ENCODE measurements at places on chromosomes 5 and 9.

GRCh38 chr9:19085295-19085694, 17.4 kb downstream of the HAUS6 start:
- DNase-seq = peak; percentile 40

DNA sequence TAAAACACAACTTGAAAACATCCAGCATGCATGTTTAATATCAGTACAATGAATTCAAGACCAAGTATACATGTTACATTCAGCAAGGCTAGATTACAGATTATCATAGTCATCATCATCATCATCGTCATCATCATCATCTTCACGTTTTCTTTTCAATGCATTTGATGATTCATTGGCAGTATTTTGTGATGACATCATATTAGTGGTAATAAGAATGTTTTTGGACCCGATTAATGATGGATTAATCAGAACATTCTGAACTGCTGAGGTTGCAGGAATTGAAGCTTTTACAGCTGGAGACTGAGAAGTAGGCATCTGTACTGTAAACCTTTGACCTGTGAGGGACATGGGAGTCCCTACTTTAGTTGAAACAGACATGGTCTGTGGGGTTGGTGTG, 4.5 kb downstream of the AK6 start:
- DNase-seq = no peak

DNA sequence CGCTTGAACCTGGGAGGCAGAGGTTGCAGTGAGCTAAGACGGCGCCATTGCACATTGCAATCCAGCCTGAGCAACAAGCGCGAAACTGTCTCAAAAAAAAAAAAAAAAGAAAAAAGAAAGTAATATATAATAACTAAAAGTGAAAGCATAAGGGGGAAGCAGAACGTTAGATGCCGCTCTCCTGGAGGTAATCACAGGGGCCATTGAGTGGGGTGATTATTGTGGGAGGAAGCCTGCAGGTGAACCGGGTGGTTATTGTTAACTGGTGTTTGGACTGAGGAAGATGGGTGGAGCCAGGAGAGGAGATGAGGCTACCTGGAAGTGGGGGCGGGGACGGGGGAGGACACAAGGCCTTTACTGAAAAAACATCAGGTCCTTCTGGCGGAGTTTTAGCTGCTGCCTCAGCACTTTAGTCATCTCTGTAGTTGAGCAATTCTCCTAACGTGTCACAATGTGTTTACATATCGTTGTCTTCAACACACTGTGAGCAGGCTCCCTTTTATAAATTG, 5.3 kb upstream of the TJP2 start:
- DNase-seq = peak; percentile 84

GRCh38 chr9:83691492-83691891, 16.3 kb downstream of the UBQLN1 start:
- no peak for DNase-seq

GRCh38 chr5:41335596-41336181, 122.4 kb upstream of the C6 start:
- DNase-seq = no peak

DNA sequence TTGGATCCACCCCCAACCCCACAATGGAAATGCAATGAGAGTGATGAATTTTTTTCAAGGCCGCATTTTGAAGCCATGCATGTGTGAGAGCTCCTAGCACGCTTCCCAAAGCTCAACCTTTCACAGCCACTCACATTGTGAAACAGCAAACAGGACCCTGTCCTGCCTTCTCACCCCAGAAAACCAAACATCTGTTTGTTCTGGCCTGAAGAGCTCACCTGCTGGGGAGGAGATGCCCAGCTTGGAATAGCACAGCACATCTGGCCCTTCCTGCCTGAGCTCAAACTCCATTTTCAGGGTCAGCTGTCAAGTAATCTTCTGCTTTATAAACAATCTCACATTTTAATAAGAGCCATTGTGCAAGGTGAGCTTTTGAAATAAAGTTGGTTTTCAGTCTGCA, 54.8 kb downstream of the SAXO1 start:
- no peak for DNase-seq

DNA sequence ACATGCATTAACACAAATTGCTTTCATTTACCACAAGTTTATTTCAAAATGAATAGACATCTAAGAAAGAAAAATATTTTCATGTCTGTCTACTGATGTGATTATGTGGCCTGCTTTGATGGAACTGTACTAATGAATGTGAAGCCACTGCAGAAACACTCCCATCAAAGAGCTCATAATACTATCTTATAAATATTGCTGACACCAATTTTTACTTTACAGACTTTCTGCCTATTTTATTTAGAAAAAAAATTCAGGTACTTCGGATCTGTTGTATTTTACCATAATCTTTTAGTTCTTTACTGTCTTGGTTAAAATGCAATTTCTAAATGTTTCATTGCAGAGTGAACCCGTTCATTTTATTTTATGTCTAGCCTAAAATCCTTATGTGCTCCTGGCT, 281.9 kb downstream of the ICE1 start:
- DNase-seq = no peak

DNA sequence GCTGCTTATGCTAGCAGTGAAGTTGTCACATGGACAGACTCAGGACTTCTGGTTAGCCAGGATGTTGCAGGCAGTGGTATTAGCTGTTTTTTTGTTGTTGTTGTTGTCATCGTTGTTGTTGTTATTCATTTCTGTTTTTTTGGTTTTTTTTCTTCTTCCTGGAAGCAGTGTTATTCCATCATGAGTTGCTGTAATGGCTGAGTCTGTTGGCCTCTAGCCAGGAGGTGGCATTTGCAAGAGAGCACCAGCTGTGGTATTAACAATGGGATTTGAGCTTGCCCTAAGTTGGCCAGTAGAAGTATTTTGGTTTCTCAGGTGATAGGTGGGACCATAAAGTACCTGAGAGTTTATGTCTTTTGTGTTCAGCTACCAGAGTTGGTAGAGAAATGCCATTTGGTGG, 561.1 kb downstream of the KCTD16 start:
- no peak for DNase-seq

DNA sequence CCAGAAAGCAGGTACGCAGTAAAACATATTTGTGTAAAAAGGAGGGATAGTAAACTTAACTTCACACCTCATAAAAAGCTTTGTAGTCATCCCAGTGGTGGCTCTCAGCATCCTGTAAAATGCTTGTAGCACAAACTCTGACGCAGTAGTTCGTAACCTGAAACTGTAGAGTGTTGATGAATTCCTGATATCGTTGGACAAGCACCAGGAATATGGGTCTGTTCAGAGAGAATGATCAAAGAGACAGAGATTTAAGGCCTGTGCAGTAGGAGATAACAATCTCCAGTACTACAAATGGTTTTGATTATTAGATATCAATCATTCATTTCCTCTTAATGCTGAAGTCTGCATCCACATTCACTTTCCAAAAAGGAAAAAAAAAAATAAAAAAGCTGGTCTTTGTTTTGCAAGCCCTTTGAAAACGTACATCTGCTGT, 148.5 kb downstream of the KIAA0825 start:
- peak; percentile 63 for DNase-seq

GRCh38 chr5:156420665-156421064, 93.7 kb downstream of the SGCD start:
- DNase-seq = no peak

GRCh38 chr9:119302988-119303698, 66.1 kb downstream of the BRINP1 start:
- no peak for DNase-seq

GRCh38 chr9:13716090-13716489, 436.6 kb upstream of the MPDZ start:
- DNase-seq = no peak

- peak; percentile 72 for DNase-seq
Observed at GRCh38 chr9:82668689-82669199, 394.2 kb downstream of the RASEF start.

- DNase-seq = no peak
Observed at GRCh38 chr5:102863058-102863457, 108.0 kb downstream of the PAM start.

DNA sequence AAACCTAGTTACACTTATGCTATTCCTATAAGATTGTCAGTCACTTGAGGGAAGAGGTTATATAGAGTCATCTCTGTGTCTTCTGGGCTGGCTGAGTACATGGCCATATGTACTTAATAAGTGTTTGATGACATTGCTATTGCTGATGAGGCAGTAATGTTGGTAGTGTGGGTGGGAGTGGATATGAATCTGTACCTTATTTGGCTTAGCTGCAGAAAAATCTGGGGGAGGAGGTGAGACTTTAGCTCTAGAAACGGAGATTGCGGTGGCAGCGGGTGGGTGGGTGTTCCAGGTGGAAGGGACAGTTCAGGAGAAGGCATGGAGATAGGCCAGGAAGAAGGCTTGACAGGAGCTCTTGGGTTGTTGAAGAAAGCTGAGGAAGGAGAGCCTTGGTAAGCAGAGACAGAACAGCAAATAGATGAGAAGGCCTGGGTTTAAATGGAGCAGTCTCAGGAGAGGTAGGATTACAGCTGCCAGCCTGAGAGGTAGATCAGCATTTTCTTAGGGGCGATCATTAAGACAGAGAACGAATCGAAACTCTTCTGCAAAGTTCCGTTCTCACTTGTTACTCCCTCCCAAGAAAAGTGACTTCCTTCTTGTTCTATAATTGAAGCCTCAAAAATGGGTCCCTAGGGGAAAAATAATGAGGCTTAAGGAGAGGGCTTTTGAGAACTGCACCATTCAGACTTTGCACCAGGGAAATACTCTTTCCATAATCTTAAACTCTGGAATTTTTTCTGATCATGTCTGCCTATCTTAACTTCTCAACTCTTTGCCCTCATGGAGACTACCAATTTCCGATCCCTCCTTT, 160.5 kb downstream of the UNC13B start:
- DNase-seq = no peak

GRCh38 chr5:38414348-38414747, 142.1 kb downstream of the LIFR start:
- DNase-seq = no peak

GRCh38 chr5:56681346-56681745, 134.0 kb upstream of the MAP3K1 start:
- DNase-seq = peak; percentile 19

DNA sequence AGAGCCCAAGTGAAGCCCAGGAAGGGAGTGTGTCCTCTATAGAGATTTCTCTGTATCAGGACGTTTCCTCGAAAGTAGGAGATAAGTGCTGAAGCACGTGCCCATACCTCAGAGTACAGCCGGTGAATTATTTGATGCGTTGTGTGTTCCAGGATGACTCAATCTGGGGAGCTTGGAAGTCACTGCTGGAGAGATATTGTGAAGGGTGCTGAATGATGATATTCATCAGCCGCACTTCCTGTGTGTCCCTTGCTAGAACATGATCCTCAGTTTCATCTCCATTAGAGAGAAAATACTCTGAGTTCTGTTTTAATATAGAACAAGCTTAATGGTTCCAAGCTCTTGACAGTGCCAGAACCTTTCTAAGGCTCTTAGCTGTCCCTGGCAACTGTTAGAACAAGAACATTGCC, 402.3 kb upstream of the ADAMTSL1 start:
- DNase-seq = no peak

GRCh38 chr9:116288658-116289057, 135.1 kb downstream of the PAPPA start:
- no peak for DNase-seq

DNA sequence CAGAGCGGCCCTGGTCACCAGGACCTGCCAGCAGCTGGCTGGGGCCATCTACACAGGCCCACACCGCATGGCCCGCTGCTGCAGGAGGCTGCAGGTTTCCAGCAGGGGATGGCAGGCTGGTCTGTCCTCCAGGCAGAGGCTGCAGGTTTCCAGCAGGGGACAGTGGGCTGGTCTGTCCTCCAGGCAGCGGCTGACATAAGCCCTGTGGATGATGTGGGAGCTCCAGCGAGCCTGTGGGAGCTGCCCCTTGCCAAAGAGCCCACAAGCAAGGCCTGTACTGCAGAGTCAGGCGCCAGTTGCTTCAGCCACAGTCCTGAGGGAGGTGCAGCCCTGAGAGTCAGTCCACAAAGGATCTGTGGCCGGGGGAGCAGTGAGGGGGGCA, 18.5 kb downstream of the TPPP start:
- DNase-seq = no peak

- DNase-seq = no peak
Observed at GRCh38 chr5:56677690-56678305, 137.6 kb upstream of the MAP3K1 start.
